Testis (tissue), 5 donors: ENCODE measurements at places on chromosomes 6 and 20. TPM values are rescaled to one million over a fixed set of nuclear protein-coding genes. Genes with fewer than 3 reads are reported as not detected.
A peak's percentile ranks its signal among the peaks of the same experiment; 100 is the strongest.

DNA sequence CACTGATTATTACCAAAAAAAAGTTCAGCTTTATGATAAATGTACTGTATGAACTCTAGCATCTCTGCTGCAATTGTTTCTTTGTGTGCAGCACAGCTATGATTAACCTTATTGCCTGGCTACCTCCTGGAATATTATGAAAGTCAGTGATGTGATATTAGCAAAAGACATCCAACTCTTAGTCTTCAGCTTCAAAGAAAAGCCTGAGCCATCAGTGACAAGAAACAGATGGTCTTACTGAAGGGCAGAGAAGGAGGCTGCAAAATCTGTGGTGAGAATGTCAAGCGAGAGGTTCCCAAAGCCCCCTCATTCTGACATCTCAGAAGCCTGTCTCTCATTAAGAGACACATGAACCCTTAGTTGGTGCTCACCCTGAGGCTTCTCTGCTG, 89.4 kb upstream of the TNFAIP3 start:
- no peak for DNase-seq

DNA sequence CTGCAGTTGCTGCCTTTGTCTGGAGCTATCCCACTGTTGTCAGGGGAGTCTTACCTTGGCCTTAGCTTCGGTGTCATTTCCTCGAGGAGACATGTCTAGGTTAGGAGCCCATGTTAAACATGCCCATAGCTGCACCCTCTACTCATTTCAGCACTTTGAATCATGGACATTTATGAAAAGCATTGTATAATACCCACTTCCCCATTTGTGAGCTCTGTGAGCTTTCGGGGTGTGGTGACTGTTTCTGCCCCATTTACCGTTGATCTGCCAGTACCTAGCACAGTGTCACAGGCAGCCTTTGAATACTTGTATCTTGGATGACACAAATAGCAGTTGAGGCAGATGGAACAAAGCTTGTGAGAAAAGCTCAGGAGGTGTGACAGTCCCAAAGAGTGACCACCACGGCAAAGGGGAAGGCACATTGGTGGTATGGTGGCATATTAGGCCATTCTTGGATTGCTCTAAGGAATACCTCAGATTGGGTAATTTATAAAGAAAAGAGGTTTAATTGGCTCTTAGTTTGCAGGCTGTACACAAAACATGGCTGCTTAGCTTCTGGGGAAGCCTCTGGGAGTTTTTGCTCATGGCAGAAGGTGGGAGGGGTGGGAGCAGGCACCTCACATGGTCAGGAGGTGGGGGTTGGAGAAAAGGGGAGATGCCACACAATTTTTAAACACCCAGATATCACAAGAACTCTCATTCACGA, 42.0 kb downstream of the JARID2 start:
- no peak for DNase-seq

DNA sequence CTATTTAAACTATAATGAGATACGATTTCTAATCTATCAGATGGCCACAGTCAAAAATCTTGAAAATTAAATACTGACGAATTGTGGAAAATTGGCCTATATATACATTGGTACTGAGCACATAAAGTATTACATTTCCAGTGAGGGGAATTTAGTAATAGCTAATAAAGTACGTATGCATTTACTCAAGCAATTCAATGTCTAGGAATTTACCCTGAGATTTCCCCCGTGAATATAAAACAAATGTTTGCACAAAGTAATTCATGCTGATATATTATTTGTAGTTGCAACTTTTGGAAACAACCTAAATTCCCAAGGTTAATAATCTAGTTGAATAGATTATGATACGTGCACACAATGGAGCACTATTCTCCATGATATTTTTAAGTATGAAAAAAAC, 14.7 kb upstream of the C6orf141 start:
- DNase-seq, result no peak

DNA sequence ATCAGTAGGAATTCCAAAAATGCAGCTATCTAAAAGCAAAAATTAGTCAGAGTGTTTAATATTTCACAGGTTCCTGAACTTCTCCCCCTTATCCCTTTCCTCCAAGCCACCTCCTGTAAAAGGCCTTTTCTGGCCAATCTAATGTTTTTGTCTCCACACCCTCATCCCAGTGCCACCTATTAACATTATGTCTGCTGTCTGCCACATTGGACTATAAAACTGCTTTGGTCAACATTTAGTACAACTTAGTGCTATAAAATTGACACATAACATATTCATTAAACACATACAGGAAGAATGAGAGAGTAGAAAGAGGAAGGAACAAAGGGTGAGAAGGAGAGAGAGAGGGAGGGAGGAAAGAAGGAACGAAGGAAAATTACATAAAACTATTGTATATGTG, 47.7 kb downstream of the MMUT start:
- DNase-seq, result no peak

GRCh38 chr20:47127546-47127945, 229.0 kb downstream of the ZMYND8 start:
- no peak for DNase-seq

DNA sequence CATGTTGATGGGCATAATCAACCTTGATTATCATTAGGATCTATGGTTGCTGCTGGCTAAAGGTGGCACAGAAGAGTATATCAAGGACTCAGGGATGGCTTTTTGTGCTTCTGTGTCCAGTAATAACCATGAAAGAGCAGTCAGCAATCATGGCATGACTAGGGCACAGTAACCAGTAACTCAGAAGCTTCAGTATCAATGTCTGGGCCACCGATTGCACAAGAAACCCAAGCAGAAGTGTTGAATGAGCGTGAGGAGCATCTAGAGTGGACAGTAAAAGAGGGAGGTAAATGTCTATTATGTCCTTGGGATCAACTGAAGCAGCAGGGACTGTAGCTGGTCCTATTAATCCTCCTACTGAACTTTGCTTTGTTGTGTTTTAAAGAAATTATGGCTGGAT, 81.5 kb upstream of the F13A1 start:
- DNase-seq, result no peak

DNA sequence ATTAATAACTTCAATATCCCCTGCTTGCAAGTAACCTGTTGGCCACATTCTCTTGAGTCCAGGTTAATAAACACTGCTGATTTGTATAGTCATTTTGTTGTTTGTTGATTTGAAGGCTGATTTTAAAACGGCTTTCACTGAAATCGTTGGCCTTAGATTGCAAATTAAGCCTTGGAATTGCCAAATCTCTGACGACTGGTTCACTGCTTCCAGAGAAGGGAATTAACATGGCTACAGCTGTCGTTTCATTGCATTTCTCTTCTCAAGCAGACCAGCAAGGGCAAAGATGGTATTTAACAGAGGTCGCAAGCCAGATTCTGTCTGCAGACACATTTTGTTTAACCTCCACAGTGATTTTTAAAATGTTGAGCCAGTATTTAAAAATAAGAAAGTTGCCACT, 470.9 kb downstream of the TFAP2A start:
- DNase-seq, result no peak

GRCh38 chr20:49871391-49871948, 43.9 kb downstream of the SPATA2 start:
- no peak for DNase-seq

DNA sequence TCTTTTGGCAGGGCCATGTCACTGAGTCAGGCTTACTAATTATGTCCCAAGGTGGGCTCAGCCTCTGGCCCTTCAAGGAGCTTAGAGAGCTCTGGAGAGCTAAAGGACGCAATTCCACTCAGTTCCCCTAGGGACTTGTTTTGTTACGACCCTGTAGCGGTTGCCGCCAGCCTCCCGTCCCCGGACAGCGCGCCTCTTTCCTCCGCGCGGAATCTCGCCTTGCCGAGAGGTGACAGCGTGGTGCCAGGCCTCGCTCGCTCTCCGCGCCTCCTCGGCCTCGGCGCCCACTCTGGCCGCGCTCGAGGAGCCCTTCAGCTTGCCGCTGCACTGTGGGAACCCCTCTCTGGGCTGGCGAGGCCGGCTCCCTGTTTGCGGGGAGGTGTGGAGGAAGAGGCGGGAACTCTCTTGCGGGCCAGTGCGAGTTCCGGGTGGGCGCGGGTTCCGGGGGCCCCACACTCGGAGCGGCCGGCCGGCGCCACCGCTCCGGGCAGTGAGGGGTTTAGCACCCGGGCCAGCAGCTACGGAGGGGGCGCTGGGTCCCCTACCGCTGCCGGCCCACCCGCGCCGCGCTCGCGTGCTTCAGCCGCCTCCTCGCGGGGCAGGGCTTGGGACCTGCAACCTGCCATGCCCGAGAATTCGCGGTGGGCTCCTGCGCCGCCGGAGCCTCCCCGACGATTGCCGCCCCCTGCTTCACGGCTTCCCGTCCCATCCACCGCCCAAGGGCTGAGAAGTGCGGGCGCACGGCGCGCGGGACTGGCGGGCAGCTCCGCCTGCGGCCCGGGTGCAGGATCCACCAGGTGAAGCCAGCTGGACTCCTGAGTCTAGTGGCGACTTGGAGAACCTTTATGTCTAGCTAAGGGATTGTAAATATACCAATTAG, 9.9 kb upstream of the ZNF311 start:
- DNase-seq, result no peak

DNA sequence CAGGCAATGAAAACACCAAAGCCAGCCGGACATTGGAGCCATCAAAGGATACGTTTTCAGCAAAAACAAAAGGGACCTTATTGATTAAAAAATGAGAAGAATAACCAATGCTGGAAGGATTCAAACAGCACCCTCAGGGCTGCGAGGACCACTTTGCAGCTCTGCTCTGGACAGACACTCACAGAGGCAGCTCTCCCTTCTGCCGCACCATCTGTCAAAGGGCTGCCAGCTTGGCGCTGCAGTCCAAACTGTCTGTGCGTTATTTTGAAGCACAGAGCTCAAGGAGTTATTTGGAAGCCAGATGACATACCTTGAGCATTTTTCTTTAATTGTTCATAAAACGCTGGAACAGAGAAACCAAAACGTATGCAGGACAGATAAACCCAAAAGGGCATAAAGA, 85.2 kb downstream of the KIF16B start:
- DNase-seq, result no peak

GRCh38 chr6:108113557-108114519, 39.3 kb upstream of the OSTM1 start:
- peak; percentile 28 for DNase-seq

ARMC12 gene
- total RNA-seq, result 104 TPM

PRRT1 gene
- 4.2 TPM for total RNA-seq

BACH2 gene
- total RNA-seq, result 6.5 TPM

LIN28B gene
- 6.7 TPM for total RNA-seq

PAK5 gene
- total RNA-seq, result 0.31 TPM
